Activated CD8-positive, alpha-beta T cell treated with anti-CD3 and anti-CD28 coated beads for 36 hours (primary cell): ENCODE measurements at places on chromosomes 5 and 9. TPM values are rescaled to one million over a fixed set of nuclear protein-coding genes. Genes with fewer than 3 reads are reported as not detected.
A peak's percentile ranks its signal among the peaks of the same experiment; 100 is the strongest.

GRCh38 chr5:54718656-54719055, 201.1 kb downstream of the SNX18 start:
- H3K27ac ChIP-seq: peak overlapping the region; percentile 76
- H3K36me3 ChIP-seq: no peaks in the 10 kb centered on the region
- peaks cover 3% of the 10 kb centered on the region for H3K27me3 ChIP-seq
- no peak overlapping the region for H3K4me3 ChIP-seq
- no peak for DNase-seq

GRCh38 chr9:114099669-114100270, 678 bp upstream of the KIF12 start:
- peaks cover 38% of the 10 kb centered on the region for H3K27me3 ChIP-seq
- H3K36me3 ChIP-seq: no peaks in the 10 kb centered on the region
- peaks cover 4% of the 10 kb centered on the region for H3K4me1 ChIP-seq
- no peak overlapping the region for H3K4me3 ChIP-seq
- H3K27ac ChIP-seq: no peak overlapping the region
- DNase-seq: no peak

Gene GDF9
- 0.90 TPM for total RNA-seq

GRCh38 chr5:72815580-72816283, 729 bp upstream of the TNPO1 start:
- peak overlapping the region; percentile 75 for H3K27ac ChIP-seq
- H3K36me3 ChIP-seq: no peaks in the 10 kb centered on the region
- DNase-seq: no peak

DNA sequence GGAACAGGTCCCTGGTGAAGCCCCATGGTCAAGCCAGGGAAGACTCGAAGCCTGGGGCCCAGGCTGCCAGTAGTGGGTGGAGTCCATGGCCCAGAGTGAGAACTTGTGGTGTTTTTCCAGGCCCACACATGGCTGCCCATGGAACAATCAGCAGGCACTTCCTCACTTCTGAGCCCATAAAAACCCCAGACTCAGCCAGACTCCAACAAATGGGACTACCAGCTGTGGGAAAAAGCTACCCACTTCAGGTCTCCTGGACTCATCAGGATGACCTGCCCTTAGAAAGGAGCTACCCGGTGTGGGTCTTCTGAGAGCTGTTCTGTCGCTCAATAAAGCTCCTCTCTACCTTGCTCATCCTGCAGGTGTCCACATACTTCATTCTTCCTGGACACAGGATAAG, 108.9 kb downstream of the ST8SIA4 start:
- no peak for DNase-seq
- no peak overlapping the region for H3K4me3 ChIP-seq
- H3K27me3 ChIP-seq: no peaks in the 10 kb centered on the region
- H3K36me3 ChIP-seq: no peaks in the 10 kb centered on the region

- no peak for DNase-seq
- H3K27ac ChIP-seq: no peak overlapping the region
- H3K4me1 ChIP-seq: no peaks in the 10 kb centered on the region
- no peaks in the 10 kb centered on the region for H3K36me3 ChIP-seq
These were observed 90.0 kb upstream of the PLPPR1 start for GRCh38 chr9:100938507-100938906.

- DNase-seq: no peak
- H3K4me3 ChIP-seq: no peak overlapping the region
- no peak overlapping the region for H3K27ac ChIP-seq
- no peaks in the 10 kb centered on the region for H3K4me1 ChIP-seq
- H3K27me3 ChIP-seq: no peaks in the 10 kb centered on the region
These were observed 206.5 kb downstream of the KCTD16 start for GRCh38 chr5:144377207-144377606.

DNA sequence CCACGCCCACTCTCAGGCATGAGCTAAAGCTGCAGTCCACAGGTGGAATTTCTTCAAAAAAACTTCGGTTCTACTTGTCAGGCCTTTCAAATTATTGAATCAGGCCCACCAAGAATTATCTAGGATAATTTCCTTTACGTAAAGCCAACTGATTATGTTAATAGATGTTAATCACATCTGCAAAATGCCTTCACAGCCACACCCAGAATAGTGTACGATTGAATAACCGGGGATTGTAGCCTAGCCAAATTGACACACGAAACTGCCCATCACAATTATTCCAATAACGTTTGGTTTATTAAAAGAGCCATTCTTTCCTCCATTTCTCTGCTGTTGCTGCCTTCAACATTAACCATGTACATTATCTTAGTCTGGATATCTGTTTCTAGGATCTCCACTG, 148.7 kb downstream of the NR3C1 start:
- no peak overlapping the region for H3K4me3 ChIP-seq
- H3K36me3 ChIP-seq: no peaks in the 10 kb centered on the region
- no peak overlapping the region for H3K27ac ChIP-seq
- no peaks in the 10 kb centered on the region for H3K4me1 ChIP-seq
- H3K27me3 ChIP-seq: no peaks in the 10 kb centered on the region

Gene ADAMTS6
- total RNA-seq: 1.9 TPM

DNA sequence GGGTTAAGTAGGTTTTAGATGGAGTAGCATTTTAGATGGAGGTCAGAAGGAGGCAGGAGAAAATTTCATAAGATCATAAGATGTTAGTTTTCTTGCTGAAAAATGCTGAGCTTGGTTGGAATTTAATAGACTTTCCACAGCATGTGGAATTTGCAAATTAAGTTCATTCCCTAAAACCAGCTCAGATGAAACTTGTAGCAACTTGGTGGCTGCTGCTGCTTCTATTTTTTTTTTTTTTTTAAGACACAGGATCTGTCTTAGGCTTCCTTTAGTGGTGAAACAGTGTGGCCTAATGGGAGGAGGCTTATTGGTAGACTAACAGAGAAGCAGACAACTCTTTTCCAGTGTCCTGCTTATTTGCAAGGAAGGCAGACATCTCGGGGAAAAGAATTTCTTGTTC, 154.5 kb downstream of the AOPEP start:
- H3K4me1 ChIP-seq: peaks cover 18% of the 10 kb centered on the region
- DNase-seq: no peak
- no peaks in the 10 kb centered on the region for H3K27me3 ChIP-seq
- H3K4me3 ChIP-seq: no peak overlapping the region
